ENCODE measurements at places on chromosomes 16 and 17.

GRCh38 chr17:61018938-61019337 lies 341.3 kb downstream of the BCAS3 start:
- peak; percentile 35 for DNase-seq

GRCh38 chr17:65270499-65271253 lies 133.5 kb downstream of the RGS9 start:
- no peak for DNase-seq

DNA sequence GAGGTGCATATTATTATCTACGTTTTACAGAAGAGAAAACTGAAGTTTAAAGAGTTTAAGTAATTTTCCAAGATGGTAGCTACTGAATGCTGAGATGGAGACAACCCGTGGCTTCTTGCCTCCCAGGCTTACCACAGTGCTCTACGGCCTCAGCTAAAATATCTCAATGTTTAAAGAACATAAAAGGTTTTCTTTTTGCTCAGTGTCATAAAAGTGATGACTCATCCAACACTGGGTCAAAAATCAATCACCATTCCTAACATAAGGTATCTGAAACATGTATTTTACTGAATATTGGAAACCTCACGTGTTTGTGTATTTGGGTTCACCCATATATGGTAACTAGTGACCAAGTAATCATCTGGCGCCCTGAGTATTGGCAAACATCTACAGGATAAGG lies 18.4 kb downstream of the ABCA9 start:
- DNase-seq: no peak

DNA sequence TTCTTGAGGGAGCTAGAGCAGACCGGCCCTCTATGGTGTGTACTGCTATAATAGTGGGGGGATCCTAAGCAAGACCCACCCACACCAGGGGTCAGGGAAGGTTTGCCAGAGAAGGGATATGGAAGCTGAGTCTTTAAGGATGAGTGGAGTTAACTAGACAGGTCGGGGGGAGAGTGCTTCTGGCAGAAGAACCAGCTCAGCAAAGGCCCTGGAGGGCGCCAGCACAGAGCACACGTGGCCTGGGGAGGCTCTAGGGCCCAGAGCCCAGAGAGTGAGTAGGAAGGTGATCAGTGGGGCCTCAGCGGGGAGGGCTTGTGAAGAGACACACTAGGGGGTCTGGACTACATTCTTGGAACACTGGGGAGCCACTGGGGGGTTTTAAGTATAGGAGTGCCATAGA lies 21.1 kb downstream of the NGFR start:
- DNase-seq: no peak

DNA sequence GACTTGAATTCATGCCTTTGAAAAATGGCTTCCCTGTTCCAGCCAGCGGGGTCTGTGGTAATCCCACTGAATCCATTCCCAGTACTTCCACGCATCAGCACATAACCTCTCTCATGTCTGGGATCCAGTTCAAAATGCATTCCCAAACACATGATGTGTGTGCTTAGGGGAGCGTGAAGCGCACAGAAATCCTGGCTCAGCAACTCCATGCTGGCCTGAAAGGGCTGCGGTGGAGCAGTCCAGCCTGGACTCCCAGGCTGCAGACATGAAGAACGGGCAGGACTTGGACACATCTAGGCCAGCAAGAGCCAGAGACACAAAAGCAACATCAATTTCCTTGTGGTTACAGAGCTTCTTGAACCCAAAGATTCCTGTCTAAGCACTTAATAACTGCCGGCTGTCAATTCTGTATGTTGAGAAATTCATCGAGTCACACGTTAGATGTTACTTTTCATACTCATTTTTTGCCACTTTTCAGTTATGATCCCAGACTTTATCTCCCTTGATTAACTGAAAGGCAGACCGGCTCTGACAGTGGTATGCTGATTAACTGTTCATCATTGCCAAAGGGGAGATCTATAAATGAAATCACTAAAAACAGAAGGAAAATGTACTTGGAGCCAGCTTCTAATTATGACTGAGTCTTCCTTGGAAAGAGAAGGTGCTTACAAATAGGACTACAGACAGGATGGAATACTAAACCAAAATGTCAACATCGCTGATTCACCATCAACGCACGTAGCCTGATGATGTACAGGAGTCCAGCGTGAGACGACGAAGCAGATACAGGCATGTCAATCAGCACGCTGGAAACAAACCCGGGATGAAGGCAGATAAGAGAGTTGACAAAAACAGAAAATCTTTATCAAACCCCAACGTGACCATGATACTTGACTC lies 23.0 kb downstream of the NSMCE1 start:
- DNase-seq: no peak

DNA sequence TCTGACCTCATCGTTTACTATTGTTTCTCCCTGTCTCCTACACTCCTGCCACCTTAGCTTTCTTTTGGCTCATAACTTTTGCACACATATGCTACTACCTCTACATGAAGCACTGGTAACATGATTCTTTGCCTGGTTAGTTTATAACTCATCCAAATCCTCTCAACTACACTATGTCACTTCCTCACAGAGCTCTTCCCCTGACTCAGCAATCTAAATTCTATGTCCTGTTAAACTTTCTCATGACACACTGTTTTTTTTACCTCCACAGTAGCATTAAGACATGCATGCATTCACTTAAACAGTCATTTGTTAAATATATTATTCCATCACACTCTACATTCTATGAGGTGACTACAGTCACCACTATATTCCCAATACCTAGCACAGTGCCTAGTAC lies 19.7 kb downstream of the APPBP2 start:
- DNase-seq: no peak

GRCh38 chr16:31861455-31861854 lies 12.2 kb upstream of the ZNF267 start:
- no peak for DNase-seq

DNA sequence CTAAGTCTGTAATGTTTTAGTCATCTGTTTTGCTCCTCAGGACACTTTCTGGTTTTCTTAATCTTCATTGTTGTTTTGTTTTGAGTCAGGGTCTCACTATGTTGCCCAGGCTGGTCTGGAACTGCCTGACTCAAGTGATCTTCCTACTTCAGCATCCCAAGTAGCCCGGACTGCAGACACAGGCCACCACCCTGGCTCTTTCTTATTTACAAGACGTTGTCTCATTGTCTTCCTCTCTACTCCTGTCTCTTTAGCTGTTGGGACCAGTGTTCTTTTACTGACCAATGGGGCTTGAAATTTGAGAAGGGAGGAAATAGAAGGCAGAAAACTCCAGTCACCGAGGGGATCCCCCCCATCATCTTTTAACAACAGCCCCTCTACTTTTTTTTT lies 1.2 kb downstream of the SCPEP1 start:
- DNase-seq: no peak

DNA sequence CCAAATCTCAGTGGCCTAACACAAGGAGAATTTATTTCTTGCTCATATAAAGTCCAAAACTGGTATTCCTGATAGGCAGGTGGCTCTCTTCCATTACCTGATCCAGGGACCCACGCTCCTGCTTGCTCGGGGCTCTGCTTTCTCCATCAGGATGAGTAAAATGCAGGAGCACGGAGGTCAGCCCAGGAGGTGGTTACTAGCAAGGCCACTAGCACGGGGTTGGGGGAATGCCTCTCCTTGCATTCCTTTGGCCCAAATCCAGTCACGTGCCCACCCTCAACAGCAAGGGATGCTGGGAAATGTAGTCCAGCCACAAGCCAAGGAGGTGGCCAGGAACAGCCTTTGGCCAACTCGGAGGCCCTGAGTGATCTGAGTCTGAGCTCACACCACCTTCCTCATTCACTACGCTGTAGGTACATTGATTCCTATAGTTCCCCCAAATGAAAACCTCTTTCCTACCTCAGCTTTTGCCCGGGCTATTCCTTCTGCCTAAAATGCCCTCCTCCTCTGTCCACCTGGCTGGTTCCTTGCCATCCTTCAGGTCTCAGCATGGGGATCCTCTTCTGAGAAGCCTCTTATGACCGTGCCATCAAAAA lies 38.3 kb upstream of the HAPSTR1 start:
- peak; percentile 71 for DNase-seq

DNA sequence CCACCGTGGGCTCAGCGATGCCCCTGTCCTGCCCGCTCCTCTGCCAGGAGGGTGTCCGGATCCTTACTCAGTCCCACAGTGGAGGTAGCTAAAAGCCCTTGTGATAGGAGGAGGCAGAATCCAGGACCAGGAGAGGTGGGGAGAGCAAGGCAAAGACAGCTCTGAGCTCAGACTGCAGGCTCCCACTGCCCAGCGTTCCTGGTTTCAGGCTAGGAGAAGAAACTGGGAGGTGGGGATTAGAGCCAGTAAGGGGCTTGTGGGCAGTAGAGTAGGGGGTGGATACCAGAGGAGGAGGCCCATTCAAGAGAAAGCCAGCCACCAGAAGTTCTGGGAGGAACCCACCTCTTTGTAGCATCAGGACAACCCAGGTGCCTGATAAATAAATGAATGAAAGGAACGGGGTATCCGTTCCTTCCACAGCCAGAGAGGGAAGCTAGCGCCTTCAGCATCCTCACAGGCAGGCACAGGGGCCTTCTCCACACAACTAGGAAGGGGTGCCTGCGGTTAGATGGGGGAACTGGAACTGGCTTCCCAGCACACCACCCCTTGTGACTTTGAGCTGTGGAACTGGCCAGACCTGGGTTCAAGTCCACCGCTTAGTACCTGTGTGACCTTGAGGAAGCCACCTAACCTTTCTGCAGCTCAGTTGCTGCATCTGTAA lies 2.3 kb downstream of the IL21R start:
- DNase-seq: no peak

GRCh38 chr16:84054271-84054670 lies 11.7 kb upstream of the SLC38A8 start:
- no peak for DNase-seq

GRCh38 chr17:37116671-37117185 lies 168.0 kb downstream of the AATF start:
- DNase-seq: no peak

GRCh38 chr16:534856-535445 lies 7.4 kb downstream of the CAPN15 start:
- DNase-seq: no peak

GRCh38 chr17:10398352-10398751 lies 23.4 kb downstream of the MYH8 start:
- DNase-seq: peak; percentile 34

DNA sequence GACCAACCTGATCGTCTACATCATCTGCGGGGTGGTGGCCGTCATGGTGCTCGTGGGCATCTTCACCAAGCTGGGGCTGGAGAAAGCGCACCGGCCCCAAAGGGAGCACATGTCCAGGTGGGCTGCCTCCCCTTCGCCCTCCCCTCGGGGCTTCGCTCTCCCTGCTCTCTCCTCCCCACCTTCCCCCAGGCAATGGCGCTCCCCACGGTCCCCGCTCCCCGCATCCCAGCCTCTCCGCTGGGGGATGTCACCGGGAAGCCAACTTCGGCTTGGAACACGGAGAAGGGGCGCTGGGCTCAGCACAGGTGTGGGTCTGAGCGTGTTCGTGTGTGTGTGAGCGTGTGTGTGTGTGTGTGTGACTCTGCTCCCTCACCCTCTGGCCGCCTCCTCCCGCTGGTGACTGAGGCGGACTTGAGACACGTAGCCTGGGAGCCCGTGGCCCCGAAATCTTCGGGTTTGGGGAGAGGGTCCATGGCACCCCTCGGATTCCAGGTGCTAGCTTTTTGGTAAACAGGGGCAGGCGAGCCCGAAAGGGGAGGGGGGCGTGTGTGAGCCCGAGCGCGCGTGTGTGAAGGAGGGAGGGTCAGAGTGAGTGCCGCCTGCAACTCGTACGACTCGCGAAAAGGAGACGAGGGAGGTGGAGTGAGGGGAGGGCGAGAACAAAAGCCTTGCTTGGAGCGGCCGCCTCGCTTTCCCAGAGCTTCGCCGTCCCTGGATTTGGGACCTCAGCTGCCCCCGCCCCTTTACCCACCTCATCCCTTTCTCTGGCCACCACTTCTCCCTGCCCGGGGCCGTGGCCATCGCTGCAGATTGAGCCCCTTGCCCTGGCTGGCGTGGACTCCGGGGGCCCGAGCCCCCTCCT lies 1.3 kb downstream of the SHISA9 start:
- DNase-seq: peak; percentile 59

DNA sequence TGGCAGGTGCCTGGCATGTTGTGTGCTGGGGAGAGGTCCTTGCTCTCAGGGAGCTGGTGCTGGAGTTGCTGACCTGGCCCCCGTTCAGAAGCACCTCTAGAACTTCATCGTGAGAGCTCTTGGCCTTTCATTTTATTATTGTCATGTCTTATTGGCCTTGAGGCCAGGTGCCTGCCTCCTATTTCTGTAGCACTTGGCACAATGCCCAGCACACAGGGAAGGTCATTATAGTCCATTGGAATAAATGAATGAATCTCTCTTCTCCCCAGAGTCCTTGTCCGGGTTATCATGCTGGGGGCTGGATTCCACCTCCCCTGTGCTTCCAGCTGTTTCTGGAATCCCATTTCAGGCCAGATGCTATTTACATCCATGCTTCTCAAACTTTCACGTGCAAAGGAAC lies 169.2 kb downstream of the HAPSTR1 start:
- DNase-seq: no peak

DNA sequence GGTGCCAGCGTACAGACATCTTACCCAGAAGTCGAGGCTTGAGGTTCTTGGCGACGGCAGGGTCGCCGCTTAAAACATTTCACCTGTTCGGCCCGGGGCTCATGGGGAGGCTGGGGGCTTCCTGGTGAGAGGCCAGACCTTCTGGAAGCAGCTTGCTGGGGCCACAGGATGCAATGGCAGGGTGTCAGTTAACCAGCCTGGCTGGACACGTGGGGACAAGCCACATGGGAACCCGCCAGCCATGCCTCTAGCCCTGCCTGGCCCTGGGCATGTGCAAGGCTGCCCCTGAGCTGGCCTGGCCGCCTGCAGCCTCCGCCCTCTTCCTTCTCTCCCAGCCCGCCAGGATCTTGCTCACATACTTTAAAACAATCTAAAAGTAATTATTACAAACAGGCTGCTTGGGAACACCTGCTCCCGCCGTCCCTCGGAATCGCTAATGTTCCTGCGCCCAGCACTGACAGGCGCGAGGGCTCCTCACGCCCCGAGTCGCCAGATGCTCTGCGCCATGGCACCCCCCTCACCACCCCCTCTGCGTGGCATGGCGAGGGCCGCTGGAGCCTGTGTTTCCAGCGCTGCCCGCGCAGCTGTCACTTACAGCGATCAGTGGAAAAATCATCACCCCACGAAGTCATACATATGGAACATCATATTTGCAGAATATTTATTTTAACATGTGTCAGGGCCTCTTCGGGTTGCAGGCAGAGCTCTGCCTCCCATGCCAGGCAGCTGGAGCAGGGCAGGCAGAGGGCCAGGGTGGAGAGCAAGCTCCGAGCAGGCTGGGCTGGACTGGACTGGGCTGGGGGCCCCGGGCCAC lies 188.7 kb upstream of the GSE1 start:
- peak; percentile 36 for DNase-seq

Data from glutamatergic neuron (in vitro differentiated cells).